Fibroblast of skin of scalp (primary cell): ENCODE measurements at places on chromosomes 4 and X.
A peak's percentile ranks its signal among the peaks of the same experiment; 100 is the strongest.

DNA sequence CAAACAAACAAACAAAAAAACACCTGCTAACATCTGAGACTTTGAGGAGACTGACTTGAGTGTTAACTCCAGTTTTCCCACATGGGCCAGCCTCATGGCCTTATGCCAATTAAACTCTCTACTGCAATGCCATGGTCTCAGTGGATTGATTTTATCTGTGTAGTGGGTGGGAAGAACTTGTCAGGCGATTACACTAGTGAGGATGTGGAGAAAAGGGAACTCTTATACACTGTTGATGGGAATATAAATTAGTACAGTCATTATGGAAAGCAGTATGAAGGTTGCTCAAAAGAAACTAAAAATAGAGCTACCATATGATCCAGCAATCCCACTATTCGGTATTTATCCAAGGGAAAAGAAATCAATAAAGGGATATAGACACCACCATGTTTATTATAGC, 12.8 kb upstream of the XIAP start:
- no peak for DNase-seq

DNA sequence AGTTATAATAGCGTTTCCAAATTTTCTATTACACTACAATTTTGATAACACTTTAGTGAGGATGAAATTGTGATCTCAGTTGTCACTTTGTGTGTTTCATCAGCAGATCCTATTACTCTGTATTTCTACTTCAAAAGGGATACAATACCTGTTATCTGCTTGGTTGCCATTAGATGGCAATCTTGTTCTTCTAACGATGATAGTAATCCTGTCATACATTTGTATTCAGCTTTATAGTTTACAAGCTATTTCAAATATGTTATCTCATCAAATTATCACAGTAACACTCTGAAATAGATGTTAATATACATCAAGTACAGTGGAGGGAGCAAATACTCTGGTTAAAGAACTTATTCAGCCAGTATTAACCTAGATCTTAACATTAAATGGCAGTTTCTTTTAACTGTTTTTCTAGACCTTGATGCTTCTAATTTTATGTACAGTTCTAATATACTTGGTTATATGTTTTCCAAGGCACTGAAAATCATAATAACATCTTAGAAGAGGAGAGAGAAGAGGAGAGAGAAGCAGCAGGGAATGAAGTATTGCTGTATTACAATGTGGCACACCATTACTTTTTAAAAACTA, 292.0 kb downstream of the CCSER1 start:
- DNase-seq = peak; percentile 46

GRCh38 chr4:85151786-85152185, 185.3 kb upstream of the WDFY3 start:
- DNase-seq = no peak

GRCh38 chr4:76732246-76732645, 165.7 kb downstream of the SOWAHB start:
- DNase-seq = no peak

DNA sequence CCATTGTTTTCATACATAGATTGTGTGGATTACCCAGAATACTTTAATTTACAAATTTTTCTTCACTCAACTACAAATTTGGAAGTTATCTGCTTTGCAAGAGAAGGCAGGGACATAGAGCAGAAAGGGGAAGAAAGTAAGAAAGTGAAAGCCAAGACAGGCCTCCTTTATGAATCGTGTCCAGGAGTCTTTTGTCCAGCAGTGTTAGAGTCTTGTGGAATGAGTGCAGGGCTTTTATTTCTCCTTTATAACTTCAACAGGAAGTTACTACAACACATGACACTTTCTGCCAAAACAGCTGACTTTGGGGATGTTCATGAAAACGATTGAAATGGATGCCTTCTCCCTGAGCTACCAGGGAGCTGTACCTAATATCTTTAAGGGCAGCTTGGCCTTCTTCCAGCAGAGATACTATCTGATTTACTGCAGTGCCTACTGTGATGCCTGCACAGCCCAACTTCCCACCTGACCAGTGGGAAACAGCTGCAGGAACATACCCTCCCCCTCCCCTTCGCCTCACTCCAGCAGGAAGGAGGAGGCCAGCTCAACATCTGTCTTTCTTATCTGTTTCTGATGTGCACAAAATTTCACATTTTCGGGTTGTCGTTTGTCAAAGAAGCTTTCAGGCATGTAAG, 557.7 kb upstream of the SLIT2 start:
- DNase-seq = no peak

- DNase-seq = no peak
Observed at GRCh38 chr4:8719421-8719820, 126.9 kb downstream of the CPZ start.

GRCh38 chr4:90415116-90415515, 287.9 kb downstream of the CCSER1 start:
- DNase-seq = no peak

GRCh38 chr4:84221704-84222103, 277.4 kb downstream of the NKX6-1 start:
- no peak for DNase-seq

GRCh38 chr4:185167234-185167633, 24.2 kb downstream of the SLC25A4 start:
- DNase-seq = no peak

- no peak for DNase-seq
Observed at GRCh38 chrX:118508635-118509034, 13.0 kb downstream of the DOCK11 start.

GRCh38 chr4:147733716-147734344, 1.9 kb downstream of the ARHGAP10 start:
- peak; percentile 68 for DNase-seq

DNA sequence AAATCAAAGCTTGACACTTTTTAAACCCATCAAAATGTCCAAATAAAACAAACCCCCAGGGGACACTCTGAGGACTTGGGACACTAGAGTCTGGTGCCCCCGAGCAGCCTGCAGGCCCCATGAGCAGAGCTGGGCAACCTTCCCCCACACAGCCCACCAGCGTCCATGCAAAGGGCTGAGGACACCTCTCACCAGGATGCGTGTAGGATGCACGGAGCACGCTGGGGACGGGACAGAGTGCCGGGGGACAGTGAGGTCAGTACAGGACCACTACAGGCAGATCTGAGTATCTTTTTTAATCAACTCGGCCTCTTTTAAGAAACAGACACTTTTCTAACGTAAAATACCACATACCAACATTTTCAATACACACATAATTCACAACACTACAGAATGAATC, 6.9 kb downstream of the GAK start:
- no peak for DNase-seq

GRCh38 chr4:78885598-78885997, 53.6 kb downstream of the PAQR3 start:
- DNase-seq = peak; percentile 71
